Tracheal epithelial cell (primary cell): ENCODE measurements at places on chromosomes 7 and 10. TPM values are rescaled to one million over a fixed set of nuclear protein-coding genes. Genes with fewer than 3 reads are reported as not detected.

HABP2 gene
- 0.24 TPM in 1 of 2 replicates, not detected in the other for total RNA-seq

IL2RA gene
- not detected in 2 replicates for total RNA-seq

PPP1R3A gene
- total RNA-seq = not detected in 2 replicates

SEMA3E gene
- under 0.01 and 0.96 TPM in 2 replicates for total RNA-seq

KCTD7 gene
- total RNA-seq = 2.4 and 3.0 TPM in 2 replicates

LRRC4 gene
- total RNA-seq = 1.7 TPM in 2 replicates

KCND2 gene
- total RNA-seq = under 0.01 TPM in 1 of 2 replicates, not detected in the other

RBP4 gene
- 0.24 TPM in 1 of 2 replicates, not detected in the other for total RNA-seq

CCDC172 gene
- not detected in 2 replicates for total RNA-seq

MIOS gene
- total RNA-seq = 45.0 and 53.7 TPM in 2 replicates

AKR1C8 gene
- total RNA-seq = not detected in 2 replicates

TAS2R5 gene
- total RNA-seq = 2.2 and 2.8 TPM in 2 replicates

COL13A1 gene
- total RNA-seq = 0.21 and 0.72 TPM in 2 replicates

NUDT5 gene
- 65.9 and 74.5 TPM in 2 replicates for total RNA-seq

CLRN3 gene
- total RNA-seq = not detected in 2 replicates

LBX1 gene
- total RNA-seq = not detected in 2 replicates

IQUB gene
- 0.24 and 0.43 TPM in 2 replicates for total RNA-seq

ZRANB1 gene
- 23.2 and 23.4 TPM in 2 replicates for total RNA-seq

ZPBP gene
- total RNA-seq = not detected in 2 replicates

SSC4D gene
- total RNA-seq = 0.64 and 5.3 TPM in 2 replicates

TAS2R3 gene
- total RNA-seq = 1.4 and 1.5 TPM in 2 replicates

SYT15B gene
- total RNA-seq = 0.21 and 0.24 TPM in 2 replicates

DYNC1I1 gene
- total RNA-seq = 0.21 and 0.24 TPM in 2 replicates

APBB1IP gene
- total RNA-seq = 1.4 TPM in 1 of 2 replicates, not detected in the other

SFTPA1 gene
- not detected in 2 replicates for total RNA-seq

OLAH gene
- total RNA-seq = 5.5 and 15.8 TPM in 2 replicates

GRK5 gene
- 2.8 and 3.6 TPM in 2 replicates for total RNA-seq

GDF2 gene
- not detected in 2 replicates for total RNA-seq

FAM25C gene
- not detected in 2 replicates for total RNA-seq

HOXA10 gene
- under 0.01 and 2.2 TPM in 2 replicates for total RNA-seq

POLR2J2 gene
- total RNA-seq = 0.43 TPM in 1 of 2 replicates, not detected in the other
